ENCODE measurements at places on chromosomes 3 and 15.

DNA sequence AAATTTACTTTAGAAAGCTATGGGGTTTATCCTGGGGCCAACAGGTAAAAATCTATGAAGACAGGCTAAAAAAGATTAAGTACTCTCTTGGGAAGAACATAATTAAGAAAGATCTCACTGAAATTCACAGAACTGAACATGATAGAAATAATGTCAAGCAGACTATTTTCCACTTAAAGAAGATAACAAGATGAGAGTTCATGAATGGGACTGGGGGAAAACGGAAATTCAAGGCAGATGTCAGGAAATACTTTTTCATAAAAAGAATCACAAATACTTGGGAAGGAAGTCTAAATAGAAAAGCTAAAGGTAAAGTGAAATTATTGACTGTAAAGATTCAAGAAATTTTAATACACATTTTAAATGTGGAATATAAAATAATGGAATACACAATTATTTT, 737.6 kb downstream of the EPHA3 start:
- no peak for DNase-seq

DNA sequence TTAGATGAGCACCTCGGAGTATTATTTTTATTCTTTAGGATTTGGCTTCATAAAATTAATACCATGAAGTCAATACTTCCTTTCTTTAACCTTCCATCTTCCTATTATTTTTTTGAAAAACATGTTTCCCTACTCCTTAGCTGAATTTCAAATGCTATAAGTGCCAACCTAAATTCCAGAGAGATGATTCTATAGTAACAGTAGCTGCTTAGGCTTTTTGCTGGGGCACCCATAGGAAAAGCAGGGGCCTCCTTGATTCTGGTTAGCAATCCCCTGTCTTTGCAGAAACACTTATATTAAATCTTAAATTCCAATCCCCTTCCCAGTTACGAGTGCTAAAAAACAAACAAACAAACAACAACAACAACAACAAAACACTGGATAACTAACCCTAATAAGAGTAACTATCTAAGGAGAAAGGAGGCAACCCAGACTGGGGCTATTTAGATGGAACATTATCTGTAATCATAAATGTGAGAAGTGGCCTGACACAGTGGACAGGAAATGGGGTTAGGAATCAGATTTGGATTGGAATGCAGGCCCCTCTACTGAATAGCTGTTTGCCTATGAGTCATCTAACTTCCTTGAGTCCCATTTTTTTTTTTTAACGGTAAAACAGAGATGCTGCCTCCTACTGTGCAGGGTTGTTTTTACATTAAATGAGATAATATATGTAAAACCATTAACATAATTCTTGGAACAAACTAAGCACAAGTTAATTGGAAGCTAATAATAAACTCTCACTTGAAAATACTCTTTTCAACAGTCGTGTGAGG, 148.1 kb downstream of the WDR72 start:
- DNase-seq = no peak

- no peak for DNase-seq
Measured at GRCh38 chr3:158273656-158274055, 163.8 kb downstream of the RSRC1 start.

DNA sequence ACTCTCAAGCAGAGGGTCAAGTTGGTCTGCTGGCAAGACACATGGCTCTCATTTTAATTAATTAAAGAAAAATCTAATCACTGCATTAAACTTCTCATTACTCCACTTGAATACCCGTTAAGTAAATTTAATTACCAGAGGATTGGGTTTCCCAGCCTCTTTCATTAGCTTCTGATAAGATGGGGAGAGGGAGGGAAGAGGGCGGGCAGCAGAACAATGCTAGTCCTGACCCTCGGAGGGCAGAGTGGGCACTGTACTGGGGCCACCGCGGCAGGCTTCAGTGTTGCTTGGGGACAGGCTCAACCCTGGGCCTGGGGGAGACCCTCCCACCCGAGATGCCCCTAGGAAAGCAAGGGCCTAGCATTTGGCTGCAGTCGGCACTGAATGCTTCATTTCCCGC, 55.6 kb upstream of the LINGO1 start:
- DNase-seq = no peak

DNA sequence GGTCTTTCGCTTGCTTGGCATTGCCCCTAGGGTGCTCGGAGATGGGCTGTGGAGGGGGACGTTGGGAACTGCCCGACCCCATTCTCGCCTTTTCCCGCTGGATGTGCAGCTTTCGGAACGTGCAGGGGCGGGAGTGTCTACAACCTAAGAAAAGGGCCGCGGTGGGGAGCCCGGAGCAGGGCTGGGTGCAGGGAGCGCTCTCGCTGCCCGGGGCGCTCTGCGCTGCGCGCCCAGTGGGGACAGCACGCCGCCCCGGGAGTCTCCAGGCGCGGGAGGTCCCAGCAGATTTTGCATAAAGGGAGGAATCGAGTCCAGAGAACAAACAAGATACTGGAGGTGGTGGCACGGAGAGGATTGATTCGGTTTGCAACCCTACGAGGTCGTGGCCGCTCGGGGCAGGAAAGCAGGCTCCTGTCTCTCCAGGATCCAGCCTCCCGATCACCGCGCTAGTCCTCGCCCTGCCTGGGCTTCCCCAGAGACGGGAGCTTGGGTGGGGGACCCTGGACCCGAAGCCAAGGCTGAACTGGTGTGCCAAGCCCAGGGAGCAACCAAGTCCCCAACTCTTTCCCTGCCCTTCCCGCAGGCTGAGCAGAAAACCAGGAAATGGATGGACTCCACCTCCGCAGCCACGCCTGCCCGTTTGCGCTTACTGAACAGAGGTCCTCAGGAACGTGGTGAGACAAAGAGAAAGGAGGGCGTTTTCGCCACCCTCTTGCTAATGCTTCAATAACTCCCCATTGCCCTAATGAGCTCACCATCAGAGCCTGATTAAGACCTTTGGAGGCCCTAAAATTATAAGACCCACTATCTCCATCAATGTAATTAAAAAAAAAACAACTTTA, 59.7 kb downstream of the NOX5 start:
- no peak for DNase-seq

GRCh38 chr3:191303596-191303995, 25.6 kb upstream of the CCDC50 start:
- no peak for DNase-seq

DNA sequence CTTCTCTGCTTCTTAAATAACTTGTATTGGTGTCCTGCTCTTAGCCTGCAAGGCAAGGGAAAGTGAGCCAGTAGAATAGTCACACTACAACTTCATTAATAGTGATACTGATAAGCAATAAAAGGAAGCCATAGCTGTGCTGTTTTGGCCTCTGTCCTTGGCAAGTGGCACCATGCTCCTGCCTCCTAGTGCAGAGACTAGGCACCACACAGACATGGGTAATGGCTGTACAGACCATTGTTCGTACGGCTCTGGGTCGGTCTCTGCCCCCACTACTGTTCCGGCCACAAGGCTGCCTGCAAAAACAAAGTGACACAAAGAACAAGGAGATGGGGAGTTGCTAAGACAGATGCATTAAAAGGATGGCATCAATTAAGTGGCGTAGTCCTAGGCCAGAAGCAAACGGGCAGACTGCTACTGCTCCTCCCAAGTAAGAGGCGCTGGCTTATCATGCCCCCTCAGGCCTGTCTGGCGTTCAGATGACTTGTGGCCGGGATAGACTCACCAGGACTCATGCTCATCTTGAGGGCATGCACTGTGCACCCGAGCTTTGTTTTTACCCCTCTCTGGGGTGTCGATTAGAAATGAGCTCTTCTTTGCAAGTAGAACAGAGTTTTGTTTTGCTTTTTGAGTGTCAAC, 75.6 kb downstream of the TRAK1 start:
- no peak for DNase-seq

- no peak for DNase-seq
Measured at GRCh38 chr3:172154768-172155664, 115.6 kb downstream of the FNDC3B start.

DNA sequence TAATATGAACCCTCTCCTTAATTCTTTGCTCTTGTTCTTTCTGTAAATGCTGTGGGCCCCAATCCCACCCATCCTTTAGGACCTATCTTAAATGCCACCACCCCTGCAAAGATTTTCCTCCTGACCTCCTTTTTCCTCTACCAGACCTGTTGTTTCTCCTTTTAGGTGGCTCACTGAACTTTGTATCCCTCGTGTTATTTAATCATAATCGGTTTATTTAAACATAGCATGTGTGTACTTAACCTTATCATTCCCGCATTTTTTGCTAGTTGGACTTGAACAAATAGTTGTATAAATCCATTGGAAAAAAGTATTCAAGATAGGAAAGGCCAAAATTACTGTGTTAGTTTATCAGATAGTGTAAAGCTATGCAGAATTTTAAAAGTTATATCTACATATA, 988 bp upstream of the NFKBIZ start:
- DNase-seq = no peak

DNA sequence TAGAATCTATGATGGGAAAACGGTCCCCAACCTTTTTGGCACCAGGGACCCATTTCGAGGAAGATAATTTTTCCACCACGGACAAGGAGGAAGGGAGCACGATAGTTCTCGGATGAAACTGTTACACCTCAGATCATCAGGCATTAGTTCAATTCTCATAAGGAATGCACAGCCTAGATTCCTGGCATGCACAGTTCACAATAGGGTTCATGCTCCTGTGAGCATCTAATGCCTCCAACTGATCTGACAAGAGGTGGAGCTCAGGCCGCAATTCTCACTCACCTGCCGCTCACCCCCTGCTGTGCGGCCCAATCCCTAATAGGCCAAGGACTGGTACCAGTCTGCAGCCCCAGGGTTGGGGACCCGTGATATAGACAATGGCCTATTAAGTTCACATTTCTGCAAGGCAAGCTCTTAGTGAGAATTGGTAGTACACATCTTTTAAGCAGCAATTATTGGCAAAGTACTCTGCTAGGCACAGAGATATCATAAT, 26.5 kb downstream of the CD200R1 start:
- DNase-seq = no peak

DNA sequence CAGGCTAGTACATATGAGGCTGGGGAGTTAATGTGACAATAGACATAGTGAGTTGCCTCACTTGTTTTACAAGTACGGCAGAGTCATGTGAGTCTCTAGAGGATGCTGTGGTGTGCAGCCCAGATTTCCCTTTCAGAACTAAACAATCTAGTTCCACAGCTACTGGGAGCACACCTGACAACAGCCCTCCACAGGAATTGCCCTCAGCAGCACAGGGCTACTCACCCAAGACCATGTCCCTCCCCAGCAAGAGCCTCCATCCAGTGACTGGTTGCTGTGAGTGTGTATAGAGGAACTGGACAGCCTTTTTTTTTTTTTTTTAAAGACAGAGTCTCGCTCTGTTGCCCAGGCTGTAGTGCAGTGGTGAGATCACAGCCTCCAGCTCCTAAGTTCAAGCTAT, 40.2 kb upstream of the UBE2E2 start:
- DNase-seq = no peak

- no peak for DNase-seq
Measured at GRCh38 chr3:73490453-73491286, 134.1 kb downstream of the PDZRN3 start.

DNA sequence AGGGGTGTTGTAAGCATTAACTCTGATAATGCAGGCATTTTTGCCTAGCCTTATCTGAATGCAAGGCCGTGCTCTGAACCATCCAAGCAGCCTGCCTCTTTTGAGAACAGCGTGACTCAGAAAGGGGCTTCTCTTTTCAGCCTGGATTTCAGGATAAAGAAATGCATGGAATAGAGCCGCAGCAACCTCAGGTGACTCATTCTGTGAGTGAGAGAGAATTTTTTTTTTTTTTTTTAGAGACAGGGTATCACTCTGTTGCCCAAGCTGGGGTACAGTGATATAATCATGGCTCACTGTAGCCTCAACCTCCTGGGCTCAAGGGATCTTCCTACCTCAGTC, 20.6 kb upstream of the PDE8A start:
- DNase-seq = no peak

- no peak for DNase-seq
Measured at GRCh38 chr3:30628901-30629590, 22.6 kb downstream of the TGFBR2 start.

DNA sequence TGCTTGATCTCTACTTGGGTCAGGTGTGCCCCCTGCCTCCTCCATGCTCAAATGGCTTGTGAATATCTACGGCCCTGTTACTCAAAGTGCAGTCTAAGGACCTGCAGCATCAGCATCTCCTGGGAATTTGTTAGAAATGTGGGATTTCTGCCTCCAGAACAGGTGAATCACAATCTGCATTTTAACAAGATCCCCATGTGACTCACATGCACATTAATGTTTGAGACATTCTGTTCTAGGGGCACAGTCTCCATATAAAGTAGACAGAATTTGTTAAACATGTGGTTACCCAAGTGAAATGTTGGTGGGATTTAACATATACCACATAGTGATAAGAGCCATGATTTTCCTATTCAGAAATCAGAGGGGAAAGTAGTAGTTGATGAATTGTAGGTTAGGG, 256.2 kb downstream of the NR1D2 start:
- no peak for DNase-seq

DNA sequence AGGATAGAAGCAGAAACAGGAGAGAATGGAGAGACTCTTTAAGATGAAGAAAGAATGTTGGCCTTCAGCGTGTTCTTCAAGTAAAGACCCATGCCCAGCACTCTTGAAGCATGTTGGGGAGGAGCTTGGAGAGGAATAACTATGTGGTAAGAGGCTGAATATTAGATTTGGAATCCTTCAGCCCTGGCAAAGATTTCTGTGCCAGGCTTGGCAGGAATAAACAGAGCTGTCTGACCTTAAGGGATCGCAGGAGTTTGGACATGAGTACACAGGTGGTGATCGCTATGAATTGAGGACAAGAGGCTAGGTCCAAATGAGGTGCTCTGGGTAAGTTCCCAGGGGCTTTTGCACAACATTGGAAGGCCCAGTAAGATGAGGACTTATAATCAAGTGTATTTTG, 132.6 kb upstream of the TBL1XR1 start:
- no peak for DNase-seq

- no peak for DNase-seq
Measured at GRCh38 chr3:53231532-53232511, 24.0 kb downstream of the TKT start.

GRCh38 chr3:153090973-153091372, 71.1 kb upstream of the RAP2B start:
- no peak for DNase-seq

DNA sequence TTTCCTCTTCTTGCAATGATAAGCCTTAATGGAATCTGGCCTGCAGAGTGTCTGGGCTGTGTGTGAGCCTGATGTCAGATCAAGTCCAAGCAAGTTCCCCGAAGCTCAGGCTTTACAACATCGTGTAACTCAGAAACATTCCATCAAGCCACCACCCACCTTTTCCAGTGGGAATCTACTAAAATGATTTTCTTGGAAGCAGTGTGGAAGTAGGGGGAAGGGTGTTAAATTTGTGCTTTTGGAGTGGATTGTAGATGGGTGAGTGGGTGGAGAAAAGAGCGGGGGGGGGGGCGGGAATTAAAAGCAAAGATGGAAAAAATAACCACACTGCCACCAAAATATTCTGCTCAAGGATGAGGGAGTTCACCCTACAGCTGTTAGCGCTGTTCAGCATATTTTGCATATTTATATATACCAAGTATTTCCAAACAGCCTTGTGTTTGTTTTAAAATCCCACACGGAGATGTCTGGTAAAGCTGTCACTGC, 53.6 kb downstream of the VGLL3 start:
- DNase-seq = no peak

- no peak for DNase-seq
Measured at GRCh38 chr3:100125161-100125938, 11.0 kb upstream of the FILIP1L start.

Data from stimulated activated CD8-positive, alpha-beta memory T cell treated with anti-CD3 and anti-CD28 coated beads, Interleukin-7, amount 100 ng/mL, for 1 hour (primary cell).